ENCODE measurements at places on chromosomes 16 and 17. TPM values are rescaled to one million over a fixed set of nuclear protein-coding genes. Genes with fewer than 3 reads are reported as not detected.

The KRTAP9-2 gene
- total RNA-seq: not detected

DNA sequence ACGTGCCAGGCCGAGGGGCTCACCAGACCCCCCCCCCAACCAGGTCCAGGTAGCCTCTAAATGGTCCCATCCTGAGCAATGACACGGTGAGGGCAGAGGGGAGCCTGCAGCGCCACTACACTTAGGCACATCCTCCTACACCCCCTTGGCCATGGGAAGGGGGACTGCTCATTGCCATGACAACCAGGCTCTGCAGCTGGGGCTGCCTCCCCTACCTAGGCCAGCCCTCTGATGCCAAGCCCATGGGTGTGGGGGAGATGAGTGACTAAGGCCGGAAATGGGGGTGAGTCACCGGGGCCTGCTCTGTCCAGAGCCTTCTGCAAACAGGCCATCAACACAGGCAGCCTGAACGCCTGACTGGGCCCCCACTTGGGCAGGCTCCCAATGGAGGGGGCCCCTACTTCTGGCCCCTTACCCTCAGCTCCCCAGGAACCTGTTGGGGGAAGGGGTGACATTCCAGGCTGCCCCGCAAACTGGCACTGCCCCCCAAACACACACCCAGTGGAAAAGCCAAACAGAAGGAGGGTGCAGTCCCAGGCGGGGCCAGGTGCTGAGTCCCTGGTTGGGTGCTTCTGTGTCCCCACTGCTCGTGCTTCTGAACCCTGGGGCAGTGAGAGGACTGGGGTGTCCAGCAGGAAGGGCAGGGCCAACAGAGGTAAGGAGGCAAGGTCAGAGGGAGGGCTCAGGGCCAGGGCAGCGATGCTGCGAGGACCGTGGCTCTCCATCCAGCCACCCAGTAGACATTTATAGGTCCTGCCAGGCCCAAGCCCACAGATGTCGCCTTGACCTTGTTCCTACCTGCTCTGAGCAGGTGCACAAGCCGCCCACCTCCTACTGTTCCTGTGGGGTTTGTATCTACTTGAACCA is 8.2 kb downstream of the PLCD3 start:
- no peak overlapping the region for H3K27ac ChIP-seq
- H3K4me1 ChIP-seq: peaks cover 11% of the 10 kb centered on the region
- peak; percentile 77 for DNase-seq
- no peak overlapping the region for H3K4me3 ChIP-seq
- no peaks in the 10 kb centered on the region for H3K36me3 ChIP-seq

The NDRG4 gene
- total RNA-seq: 95.9 TPM

DNA sequence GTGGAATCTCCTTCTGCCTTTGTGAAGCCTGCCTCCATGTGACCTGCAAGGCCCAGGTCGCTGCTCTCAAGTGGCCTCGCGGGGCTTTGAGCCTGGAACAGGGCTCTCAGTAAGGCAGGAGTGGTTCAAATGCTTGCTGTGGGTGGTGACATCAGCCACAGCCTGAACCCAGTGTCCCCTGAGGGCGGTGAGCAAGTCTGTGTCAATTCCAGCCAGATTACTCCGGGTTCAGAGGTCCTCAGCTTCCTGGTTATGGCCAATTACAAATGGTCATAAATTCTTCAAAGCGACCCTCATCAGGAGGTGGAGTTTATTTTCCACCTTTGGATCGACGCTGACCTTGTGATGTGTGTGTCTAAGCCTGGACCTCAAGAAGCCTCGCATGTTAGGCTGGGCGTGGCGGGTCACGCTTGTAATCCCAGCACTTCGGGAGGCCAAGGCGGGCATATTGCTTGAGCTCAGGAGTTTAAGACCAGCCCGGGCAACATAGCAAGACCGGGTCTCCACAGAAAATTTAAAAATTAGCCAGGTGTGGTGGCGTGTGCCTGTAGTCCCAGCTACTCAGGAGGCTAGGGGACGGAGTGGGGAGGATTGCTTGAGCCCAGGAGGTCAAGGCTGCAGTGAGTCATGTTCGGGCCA is 17.3 kb downstream of the LGALS3BP start:
- no peak overlapping the region for H3K27ac ChIP-seq
- H3K4me3 ChIP-seq: no peak overlapping the region
- no peaks in the 10 kb centered on the region for H3K27me3 ChIP-seq
- H3K4me1 ChIP-seq: no peaks in the 10 kb centered on the region
- no peak for DNase-seq

DNA sequence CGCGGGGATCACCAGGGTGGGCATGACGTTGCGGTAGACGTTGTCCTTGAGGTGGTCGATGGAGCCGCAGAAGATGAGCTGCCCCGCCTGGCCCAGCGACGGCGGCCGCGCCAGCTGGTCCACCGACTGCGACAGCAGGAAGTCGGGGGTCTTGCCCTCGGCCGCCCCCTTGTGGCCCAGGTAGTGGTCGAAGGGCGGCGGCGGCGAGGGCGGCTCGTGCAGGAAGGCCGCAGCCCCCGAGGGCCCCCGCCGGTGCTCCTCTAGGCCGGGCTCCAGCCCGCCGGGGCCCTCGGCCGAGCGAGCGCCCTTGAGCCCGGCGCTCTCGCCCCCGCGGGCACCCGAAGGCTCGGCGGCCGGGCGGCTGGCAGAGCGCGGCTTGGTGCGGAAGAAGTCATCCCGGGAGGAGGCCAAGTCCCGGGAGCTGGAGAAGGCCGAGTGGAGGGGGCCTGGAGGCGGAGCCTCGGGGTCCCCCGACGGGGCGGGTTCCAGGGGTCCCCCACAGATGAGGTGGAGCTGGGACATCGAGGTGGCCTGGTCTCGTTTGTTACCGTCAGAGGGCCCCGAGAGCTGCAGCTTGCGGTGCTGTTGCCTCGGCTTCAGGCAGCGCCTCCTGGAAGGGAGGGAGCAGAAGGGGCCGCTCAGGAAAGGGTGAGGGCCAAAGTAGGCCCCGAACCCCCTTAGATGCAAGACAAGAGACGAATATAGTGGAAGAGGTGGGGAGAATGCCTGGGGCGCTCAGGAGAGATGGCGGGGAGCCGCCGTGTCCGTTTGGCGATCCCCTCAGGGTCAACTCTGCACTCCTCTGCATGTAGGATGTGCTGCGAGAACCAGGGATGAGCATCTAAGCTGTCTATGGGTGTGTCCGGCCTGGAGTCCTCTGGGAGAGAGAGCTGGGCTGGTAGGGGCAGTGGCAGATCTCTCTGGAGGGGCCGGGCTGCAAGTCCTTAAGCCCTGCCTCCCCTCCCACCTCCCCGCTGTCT is 8.8 kb downstream of the FAM171A2 start:
- H3K4me3 ChIP-seq: no peak overlapping the region
- no peaks in the 10 kb centered on the region for H3K4me1 ChIP-seq
- H3K27me3 ChIP-seq: no peaks in the 10 kb centered on the region
- peak; percentile 96 for DNase-seq

GRCh38 chr17:69654981-69655855 is 240.7 kb downstream of the MAP2K6 start:
- no peaks in the 10 kb centered on the region for H3K4me1 ChIP-seq
- H3K36me3 ChIP-seq: no peaks in the 10 kb centered on the region
- H3K4me3 ChIP-seq: no peak overlapping the region
- DNase-seq: no peak

DNA sequence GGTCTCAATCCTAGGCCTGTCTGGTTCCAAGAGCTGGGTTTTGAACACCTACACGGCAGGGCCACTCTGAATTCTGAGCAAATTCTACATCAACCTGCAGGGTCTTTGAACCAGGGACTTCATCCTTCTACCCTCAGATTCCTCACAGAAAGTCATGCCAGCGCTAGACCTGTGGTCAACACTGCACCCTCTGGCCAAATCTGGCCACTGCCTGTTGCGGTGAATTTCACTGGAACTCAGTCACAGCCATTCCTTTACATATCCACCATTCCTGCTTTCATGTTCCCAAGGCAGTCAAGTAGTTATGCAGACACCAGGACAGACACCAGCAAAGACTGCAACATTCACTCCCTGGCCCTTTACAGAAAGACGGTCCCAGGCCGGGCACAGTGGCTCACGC is 144.6 kb downstream of the C16orf95 start:
- DNase-seq: peak; percentile 78
- no peaks in the 10 kb centered on the region for H3K4me1 ChIP-seq
- no peaks in the 10 kb centered on the region for H3K27me3 ChIP-seq
- H3K4me3 ChIP-seq: no peak overlapping the region

GRCh38 chr16:51545951-51546350 is 394.9 kb upstream of the SALL1 start:
- H3K27me3 ChIP-seq: no peaks in the 10 kb centered on the region
- H3K4me3 ChIP-seq: peak overlapping the region; percentile 37
- no peaks in the 10 kb centered on the region for H3K36me3 ChIP-seq
- H3K27ac ChIP-seq: peak overlapping the region; percentile 54
- DNase-seq: peak; percentile 73
- peaks cover 30% of the 10 kb centered on the region for H3K4me1 ChIP-seq

- no peak for DNase-seq
- H3K27ac ChIP-seq: no peak overlapping the region
- H3K27me3 ChIP-seq: no peaks in the 10 kb centered on the region
- no peaks in the 10 kb centered on the region for H3K4me1 ChIP-seq
- peaks cover 13% of the 10 kb centered on the region for H3K36me3 ChIP-seq
These were observed 80.1 kb downstream of the ABCC1 start for GRCh38 chr16:16029431-16030011.

DNA sequence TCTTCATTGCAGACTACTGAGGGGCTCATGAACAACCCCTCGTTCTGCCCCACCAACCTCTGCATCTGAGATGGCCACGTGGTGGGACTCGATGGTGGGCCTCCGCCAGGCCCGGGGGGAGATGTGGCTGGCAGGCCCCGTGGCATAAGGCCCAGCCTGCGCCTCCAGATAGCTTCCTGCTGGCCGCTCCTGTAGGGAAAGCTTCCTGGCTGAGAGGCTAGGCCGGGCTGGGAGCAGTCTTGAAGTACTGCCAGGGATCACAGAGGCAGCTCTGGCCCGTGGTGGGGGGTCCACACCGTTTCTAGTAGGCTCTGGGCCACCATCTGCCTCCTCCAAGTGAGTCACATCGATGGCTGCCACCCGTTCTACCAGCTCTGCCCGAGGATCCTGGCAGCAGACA is 7.6 kb downstream of the CAMKK1 start:
- H3K4me1 ChIP-seq: no peaks in the 10 kb centered on the region
- no peak for DNase-seq
- no peak overlapping the region for H3K4me3 ChIP-seq

- no peaks in the 10 kb centered on the region for H3K4me1 ChIP-seq
- no peaks in the 10 kb centered on the region for H3K27me3 ChIP-seq
- no peak overlapping the region for H3K4me3 ChIP-seq
These were observed 2.6 kb upstream of the TSPOAP1 start for GRCh38 chr17:58330997-58331814.

The WNT9B gene
- total RNA-seq: not detected

DNA sequence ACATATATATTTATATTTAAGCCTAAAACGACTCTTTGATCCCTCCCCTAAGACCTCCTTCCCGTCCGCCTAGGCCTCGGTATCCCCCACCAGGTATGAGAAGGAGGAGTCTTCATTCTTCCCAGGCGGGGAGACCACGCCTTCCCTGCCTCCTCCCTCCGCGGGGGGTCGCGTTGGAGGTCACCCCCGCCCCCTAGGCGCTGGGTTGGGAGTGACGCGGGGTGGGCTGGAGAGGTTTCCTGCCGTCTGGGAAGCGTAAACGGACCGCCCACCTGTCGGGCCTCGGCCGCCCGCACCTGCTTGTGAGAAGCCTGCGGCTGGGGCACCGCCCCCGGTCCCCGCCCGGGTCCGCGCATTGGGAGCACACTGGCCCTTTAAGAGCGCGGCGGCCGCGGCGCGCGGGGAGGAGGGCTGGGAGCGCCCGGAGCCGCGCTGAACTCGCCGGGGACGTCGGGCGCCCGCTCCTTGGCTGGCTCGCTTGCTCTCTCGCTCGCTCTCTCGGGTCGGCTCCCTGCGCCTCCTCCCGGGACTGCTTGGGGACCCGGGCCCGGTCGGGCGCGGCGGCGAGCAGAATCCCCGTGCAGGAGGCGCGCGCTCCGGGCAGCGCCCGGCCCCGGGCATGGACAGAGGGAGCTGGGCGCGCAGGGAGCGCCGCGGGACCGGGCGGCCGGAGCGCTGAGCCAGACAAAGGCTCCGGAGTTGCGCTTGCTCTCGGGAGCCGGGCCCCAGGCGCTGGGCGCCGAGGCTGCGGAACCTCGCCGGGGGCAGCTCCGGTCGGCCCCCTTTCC is at the start of gene MMP15:
TSS of gene MMP15 (plus strand) at position 404 of the 788 bp plus-strand sequence. CDS start 597 bp downstream, outside the sequence.
- H3K27ac ChIP-seq: no peak within 1 kb of the TSS
- H3K27me3 ChIP-seq: no peaks in the 10 kb centered on the region
- peaks cover 26% of the 10 kb centered on the region for H3K36me3 ChIP-seq

GRCh38 chr16:13298666-13299065 is 397.3 kb downstream of the SHISA9 start:
- peaks cover 7% of the 10 kb centered on the region for H3K4me1 ChIP-seq
- peak; percentile 74 for DNase-seq
- no peaks in the 10 kb centered on the region for H3K36me3 ChIP-seq
- H3K4me3 ChIP-seq: no peak overlapping the region

The SMIM22 gene
- total RNA-seq: not detected

DNA sequence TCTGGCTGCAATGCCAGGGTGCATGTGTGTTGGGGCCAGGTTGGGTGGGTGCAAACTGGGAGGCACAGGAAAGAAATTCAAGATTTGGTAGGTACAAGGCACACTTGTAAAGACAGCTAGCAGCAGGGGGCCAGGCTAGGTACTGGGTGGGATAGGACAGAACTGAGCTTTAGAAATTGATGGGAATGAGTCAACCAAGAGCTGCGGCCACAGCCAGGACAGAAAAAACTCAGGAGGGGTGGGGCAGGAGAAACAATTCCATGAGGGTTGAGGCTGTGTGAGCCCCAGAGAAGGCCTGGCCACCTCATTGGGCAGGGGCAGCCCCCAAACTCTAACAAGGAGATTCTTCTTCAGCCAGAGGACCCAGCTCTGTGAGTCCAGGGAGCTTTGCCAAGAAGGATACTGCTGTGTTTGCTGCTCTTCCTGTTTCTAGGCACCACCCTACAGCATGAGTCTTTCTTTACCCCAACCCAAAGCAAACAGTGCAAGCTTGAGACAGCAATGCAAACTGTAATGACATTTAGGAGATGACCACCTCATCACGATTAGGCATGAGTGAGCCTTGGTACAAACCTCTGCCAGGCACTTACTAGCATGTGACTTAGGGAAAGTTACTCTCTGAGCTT is 21.3 kb upstream of the CCDC182 start:
- DNase-seq: no peak
- H3K4me3 ChIP-seq: no peak overlapping the region
- H3K27ac ChIP-seq: no peak overlapping the region
- no peaks in the 10 kb centered on the region for H3K36me3 ChIP-seq
- H3K27me3 ChIP-seq: peaks cover 46% of the 10 kb centered on the region

The KRTAP9-4 gene
- total RNA-seq: not detected

DNA sequence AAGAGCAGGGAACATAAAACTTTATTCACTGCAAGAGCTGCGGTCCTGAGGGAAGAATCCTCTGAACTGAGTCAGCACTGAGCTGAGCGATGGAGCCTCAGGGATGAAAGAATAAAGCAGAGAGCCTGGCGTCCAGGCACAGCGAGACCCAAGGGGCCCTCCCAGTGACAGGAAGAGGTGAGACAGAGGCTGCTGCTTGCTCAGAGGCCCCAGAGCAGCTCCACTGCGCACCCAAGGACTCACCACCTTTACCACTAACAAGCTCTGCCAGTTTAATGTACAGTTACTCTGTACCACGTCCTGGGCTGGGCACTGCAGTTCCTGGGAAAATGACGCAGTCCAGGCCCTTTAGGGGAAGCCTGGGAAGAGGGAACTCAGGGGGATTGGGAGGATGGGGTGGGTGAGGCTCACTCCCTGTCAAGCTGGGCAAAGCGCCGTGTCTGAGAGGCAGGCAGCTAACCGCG is 5.6 kb downstream of the GFAP start:
- H3K27me3 ChIP-seq: peaks cover 31% of the 10 kb centered on the region
- H3K27ac ChIP-seq: no peak overlapping the region
- no peaks in the 10 kb centered on the region for H3K36me3 ChIP-seq
- H3K4me3 ChIP-seq: no peak overlapping the region
- no peaks in the 10 kb centered on the region for H3K4me1 ChIP-seq
- peak; percentile 51 for DNase-seq

- H3K27ac ChIP-seq: no peak overlapping the region
- DNase-seq: peak; percentile 62
- peak overlapping the region; percentile 77 for H3K4me3 ChIP-seq
- H3K36me3 ChIP-seq: no peaks in the 10 kb centered on the region
- H3K4me1 ChIP-seq: peaks cover 6% of the 10 kb centered on the region
These were observed 6.1 kb downstream of the DOK4 start for GRCh38 chr16:57479976-57480753.

Data from endodermal cell (in vitro differentiated cells).